ENCODE measurements at places on chromosomes 16 and 17.
A peak's percentile ranks its signal among the peaks of the same experiment; 100 is the strongest.

- no peak for DNase-seq
Measured at GRCh38 chr17:33396818-33397217, 103.7 kb upstream of the ASIC2 start.

DNA sequence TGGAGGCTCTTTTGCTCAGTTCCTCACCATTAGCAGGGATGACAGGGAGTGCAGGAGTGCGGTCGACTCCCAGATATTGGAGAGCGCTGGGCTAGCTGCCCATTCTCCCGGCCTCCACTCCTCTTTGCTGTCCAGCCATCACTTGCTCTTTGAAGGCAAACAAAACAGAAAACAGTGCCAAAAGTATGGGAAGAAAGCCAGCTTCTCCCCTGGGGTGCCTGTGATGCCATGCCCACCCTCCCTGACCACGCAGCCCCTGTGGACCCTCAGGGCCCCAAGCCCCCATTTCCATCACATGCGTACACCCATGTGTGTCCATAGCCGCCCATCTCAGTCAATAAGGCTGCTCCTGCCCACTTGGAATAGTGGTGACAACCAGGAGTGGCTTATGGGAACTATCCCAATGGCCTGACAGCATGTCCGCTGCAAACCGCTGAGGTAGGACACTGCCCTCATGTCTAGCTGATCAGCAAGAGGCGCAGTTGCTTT is 30.0 kb downstream of the MAPT start:
- no peak for DNase-seq

DNA sequence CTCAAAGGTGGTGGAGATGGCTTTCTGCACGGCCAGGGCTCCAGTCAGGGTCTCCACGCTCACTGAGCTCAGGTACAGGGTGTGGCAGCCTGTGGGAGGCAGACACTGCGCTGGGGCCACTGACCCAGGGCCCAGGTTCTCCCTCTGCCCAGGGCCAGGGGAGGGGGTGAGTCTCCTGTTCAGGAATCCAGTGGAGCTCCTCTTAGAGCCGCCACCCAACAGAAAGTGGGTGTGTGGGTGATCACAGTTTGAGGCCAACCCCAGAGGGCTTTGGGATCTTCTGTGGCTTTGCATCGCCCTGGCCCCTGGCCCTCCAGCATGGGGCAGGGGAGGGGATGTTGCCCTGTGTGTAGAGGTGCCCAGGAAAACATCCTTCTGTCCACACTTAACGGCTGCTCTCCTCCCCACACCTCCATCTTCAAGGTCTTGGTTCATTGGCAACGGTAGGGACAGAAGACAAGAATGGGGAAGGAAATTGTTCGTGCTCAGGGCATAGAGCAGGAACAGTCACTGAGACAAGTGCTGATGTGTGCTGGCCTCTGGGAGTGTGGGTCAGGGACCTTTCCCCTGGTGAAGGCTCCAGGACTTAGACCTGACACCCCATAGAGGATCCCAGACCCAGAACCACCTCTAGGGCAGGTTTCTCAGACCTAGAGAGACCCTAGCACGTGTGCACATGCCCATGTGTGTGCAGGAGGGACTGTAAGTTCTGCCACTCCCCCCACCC is 21.5 kb downstream of the TNS4 start:
- no peak for DNase-seq

GRCh38 chr17:77959926-77960521 is 1.5 kb downstream of the TNRC6C start:
- peak; percentile 37 for DNase-seq

DNA sequence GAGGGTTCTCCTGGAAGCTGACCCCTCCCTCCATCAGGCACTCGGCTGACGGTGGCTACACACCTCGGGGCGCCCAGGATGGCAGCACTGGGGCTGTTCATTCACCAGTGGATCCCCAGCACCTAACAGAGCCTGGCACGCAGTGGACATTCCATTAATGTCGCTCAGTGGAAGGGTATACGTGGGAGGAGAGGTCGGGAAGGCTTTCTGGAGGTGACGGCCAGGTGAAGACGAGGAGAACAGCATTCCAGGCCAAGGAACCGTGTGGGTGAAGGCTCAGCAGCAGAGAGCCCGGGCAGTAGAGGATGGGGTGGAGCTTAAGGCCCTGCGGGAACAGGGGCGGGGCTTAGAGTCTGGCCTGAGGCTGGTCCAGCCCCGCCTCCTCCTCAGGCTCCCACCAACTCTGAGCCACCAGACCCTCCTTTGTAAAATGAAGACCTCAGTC is 2.5 kb upstream of the HS3ST6 start:
- DNase-seq = no peak

- peak; percentile 88 for DNase-seq
Measured at GRCh38 chr17:337866-338265, 14.7 kb downstream of the RPH3AL start.

DNA sequence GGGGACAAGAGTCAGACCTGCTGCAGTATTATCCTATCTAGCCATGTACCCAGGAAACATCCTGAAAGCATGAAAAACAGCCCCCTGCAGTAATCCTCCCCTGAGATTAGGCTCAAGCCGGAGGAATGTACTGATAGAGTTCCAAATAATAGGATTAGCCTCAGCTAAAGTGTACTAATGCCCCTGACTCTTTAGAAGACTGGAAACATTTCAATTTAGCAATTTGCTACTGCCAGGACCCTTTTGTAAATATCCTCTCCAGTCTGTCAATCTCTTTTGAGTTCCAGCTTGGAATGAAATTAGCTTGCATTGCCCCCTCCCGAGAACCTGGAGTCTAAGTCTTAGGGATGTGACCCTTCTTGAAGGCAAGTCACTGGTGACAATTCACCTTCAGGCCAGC is 110.8 kb upstream of the DNAH9 start:
- no peak for DNase-seq
